ENCODE measurements at places on chromosomes 2 and 18.
A peak's percentile ranks its signal among the peaks of the same experiment; 100 is the strongest.

DNA sequence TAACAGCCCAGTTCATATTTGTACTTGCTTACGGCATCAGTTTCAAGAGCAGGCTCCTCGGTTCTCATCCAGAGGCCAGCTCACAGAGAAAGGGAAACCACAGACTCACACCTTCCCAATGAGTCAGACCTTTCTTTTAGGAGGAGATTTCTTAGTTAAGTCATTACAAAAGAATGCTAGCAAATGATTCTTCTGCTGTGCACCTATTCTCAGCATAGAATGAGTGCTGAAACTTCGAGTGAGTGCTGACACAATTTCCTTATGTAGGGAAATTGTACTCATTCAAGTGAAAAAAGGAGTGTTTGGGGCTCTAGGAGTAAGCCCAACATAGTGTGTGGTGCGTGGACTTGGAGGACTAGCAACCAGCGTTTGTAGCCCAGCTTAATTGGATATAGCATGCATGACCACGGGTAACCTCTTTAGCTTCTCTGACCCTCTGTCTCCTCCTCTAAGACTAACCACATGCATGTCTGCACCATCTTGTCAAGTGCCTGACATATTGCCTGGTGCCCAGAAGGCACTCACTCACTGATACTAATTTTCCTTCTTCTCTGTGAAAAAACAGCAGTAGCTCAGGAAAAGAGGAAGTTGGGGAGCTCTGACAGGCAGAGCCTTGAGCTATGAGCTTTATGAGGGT, 87.0 kb downstream of the ALPK2 start:
- DNase-seq, result no peak

- DNase-seq, result no peak
Observed at GRCh38 chr2:118492335-118492734, 355.1 kb downstream of the EN1 start.

DNA sequence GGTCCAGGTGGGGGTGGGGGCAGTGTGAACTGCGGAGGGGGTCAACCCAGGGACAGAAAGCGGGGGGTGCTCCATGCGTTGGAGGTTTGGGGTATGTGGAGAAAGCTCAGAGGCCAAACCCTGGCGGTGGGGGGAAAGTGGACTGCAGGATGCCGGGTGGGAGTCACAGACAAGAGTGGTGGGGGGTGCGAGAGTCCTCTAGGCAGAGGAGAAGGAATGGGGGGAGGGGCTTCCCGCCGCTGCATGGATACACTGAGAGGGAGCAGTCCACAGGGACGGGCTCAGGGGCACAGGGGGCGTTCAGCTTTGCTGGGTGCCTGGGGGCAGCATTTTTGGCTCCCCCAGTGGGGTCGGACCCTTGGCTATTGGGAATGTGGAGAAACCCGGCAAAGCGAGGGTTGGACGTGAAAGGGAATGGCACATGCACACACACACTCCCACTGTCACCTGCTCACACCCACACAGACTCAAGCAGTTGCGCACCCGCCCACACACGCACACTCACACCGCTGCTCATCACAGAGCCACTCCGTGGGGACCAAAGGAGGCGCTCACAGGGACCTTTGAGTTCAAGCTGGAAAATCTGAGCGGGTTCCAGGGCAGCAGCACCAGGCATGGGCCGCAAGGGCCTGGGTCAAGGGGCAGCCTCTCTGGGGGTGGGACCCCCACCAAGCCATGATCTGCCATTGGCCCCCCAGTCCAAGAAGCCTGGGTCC, 7.7 kb downstream of the GBX2 start:
- no peak for DNase-seq

DNA sequence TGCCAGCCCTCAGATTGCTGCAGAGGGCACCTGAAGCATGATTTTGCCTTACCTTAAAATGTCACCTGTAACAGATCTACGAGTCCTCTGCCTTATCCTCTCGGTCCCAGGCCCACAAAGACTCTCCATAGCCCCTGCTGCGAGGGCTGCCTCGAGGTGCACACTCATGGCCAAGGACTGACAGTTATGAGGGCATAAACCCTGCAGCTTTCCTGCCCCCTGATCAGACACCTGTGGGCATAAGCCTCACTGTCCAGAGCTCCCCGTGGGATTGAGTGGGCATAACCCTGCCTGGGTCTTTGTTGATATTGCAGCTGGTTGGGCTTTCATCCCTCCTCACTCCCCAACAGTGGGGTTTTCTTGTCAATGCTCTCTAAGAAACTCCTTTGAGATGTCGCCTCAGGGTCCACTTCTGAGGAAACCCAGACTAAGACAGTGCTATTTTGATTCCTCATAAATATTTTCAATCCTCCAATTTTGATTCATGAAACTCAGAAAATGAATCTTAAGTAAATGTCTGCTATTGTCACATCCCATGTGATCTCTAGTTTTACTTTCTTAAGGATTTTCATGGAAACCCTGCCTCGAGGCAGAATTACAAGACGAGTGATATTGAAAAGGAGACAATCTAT, 108.5 kb upstream of the NCK2 start:
- DNase-seq, result no peak

DNA sequence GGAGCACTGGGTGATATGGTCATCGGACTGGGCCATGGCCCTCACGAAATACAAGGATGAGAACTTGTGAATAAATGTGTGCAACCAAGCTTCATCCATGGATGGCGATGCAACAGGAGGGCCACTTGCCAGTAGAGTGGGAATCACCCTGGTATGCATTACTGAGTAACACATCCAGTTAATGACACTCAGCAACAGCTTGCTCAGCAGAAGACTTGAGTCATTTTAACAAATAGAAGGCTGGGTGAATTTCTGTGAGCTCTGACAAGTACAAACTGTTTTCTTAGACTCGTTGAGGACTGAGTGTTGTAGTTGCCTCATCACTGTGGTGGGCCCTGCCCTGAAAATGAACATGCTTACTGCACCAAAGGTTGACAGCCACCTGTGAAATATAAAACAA, 221.6 kb downstream of the NCKAP5 start:
- DNase-seq, result no peak

- DNase-seq, result no peak
Observed at GRCh38 chr2:26840937-26841610, 6.9 kb upstream of the DPYSL5 start.

DNA sequence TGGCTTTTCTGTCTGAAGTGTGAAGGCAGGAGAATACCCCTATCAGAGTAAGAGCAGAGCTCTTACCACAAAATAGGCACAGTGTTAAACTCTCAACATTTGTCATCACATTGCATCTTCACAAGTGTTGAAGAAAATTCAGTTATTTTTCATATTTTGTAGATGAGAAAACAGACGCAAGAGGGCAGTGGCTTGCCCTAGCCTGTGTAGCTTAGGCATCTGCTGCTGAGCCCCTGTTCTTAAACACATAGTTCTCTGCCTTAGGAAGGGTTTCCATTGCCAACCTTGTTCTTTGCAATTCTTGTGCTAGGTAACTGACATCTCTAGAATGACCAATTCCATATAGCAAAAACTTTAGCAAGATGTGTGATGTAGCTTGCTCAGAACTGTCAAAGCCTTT, 112.7 kb upstream of the RMDN2 start:
- DNase-seq, result no peak

GRCh38 chr2:223090540-223091235, 38.7 kb downstream of the KCNE4 start:
- DNase-seq, result no peak

DNA sequence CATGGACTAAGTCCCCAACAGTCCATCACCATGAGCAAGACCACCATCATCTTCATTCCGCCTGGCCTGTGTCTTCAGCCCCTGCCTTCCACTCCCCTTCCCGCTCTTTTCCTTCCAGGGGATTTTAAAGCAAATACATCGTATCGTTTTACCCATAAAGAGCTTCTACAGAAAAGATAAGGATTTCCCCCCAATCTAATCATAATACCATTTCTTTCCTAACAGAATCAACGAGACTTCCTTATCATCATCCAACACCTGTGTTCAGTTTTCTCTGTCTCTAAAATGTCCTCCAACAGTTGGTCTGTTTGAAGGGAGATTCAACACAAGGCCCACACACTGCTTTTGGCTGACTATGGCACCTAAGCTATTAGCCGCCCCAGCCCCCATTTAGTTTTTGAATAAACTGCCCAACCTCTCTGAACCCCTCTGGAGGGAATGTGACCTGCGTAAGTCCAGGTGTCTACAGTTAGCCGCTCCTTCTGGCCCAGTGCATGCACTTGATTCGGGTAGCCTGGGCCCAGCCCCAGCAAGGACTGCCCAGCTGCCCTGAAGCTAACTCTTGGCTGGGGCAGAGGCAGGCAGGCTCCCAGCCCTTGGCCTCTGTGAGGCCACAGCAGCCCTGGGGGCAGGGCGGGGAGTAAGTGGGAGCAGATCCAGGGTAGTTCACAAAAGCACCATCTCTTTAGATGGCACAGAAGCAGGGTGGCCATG, 25.3 kb upstream of the SEMA4C start:
- no peak for DNase-seq

- no peak for DNase-seq
Observed at GRCh38 chr2:108787216-108787541, 608 bp downstream of the CCDC138 start.

DNA sequence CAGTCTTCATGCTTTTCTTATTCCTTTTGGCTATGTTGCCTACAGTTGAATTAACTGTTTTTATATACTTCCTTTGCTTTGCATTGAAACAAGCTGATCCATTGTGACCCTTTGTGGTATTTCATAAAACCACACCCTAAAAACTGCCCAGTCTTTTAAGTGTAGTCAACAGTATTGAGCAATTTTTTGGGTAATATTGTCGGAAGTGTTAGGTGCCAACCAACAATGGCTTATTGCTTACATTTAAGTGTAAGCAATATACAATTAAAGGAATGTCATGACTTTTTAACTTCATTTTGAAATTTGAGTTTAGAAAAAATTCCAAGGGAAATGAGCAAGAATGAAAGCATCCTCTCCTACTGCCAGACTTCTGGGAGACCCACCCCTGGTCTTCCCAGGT, 174.1 kb downstream of the NEDD4L start:
- DNase-seq, result no peak

- no peak for DNase-seq
Observed at GRCh38 chr2:78263571-78263970, 741.4 kb upstream of the LRRTM4 start.

DNA sequence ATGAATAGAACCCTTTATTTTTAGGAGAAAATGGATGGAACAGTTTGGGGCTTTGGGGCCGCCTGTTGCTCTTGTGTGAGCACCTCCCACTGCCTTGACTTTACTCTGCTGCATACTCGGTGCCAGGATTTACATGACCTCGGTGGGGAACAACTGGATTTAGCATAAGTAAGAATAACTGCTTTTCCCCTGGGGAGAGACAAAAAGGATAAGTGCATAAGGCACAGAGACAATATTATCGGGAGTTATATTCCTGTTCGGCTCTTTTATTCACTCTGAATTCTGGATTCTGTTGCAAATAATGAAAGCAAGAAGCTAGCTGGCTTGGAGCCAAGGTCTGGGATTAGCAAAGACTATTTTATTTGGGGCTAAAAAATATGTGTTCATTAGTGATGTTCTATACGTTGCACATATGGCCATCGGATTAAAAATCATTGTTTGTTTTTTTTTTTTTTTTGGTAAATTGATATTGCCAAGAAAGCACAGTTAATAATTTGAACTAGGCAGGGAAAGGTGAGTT, 69.8 kb downstream of the CYBRD1 start:
- DNase-seq, result no peak

GRCh38 chr2:73985308-73986084, 786 bp downstream of the TET3 start:
- DNase-seq, result no peak

DNA sequence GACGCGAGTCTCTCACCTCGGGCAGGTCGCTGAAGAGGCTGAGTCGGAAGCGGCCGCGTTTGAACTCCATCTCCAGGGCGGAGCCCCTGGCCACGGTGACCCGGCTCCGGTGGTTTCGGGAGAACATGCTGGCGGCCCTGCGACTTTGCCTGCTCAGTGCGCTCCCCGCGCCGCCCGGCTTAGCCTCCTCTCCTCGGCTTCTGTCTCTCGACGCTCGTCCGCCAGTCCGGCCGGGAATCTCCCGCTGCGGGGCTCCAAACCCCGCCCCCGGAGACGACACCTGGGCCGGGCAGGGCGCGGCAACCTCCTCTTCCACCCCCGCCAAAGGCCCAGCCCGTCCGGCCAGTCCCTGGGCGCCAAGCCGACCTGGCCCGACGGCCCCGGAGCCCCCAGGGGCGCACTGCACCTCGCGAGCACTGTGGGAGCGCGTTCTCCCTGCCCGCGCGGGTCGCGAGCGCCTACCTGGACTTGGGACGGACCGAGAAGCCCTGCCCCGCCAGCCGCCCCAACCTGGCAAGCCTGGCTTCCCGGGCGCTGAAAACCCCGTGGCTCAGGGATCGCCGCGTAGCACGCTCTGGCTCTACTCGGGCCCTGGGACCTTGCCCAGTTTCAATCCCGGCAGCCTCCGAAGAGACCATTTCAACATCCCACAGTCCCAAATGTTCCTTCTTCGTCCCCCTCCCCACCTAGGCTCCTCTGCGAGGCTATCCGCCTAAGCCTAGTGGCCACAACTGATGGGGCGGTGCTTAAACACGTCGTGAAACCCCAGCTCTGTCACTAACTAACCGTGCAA, at the start of gene RTKN:
TSS of gene RTKN (minus strand) at position 248 of the 793 bp plus-strand sequence. CDS start at position 127, 121 bp downstream.
- DNase-seq, result peak; percentile 17

GRCh38 chr18:961644-962355, 57.1 kb downstream of the ADCYAP1 start:
- DNase-seq, result peak; percentile 33

DNA sequence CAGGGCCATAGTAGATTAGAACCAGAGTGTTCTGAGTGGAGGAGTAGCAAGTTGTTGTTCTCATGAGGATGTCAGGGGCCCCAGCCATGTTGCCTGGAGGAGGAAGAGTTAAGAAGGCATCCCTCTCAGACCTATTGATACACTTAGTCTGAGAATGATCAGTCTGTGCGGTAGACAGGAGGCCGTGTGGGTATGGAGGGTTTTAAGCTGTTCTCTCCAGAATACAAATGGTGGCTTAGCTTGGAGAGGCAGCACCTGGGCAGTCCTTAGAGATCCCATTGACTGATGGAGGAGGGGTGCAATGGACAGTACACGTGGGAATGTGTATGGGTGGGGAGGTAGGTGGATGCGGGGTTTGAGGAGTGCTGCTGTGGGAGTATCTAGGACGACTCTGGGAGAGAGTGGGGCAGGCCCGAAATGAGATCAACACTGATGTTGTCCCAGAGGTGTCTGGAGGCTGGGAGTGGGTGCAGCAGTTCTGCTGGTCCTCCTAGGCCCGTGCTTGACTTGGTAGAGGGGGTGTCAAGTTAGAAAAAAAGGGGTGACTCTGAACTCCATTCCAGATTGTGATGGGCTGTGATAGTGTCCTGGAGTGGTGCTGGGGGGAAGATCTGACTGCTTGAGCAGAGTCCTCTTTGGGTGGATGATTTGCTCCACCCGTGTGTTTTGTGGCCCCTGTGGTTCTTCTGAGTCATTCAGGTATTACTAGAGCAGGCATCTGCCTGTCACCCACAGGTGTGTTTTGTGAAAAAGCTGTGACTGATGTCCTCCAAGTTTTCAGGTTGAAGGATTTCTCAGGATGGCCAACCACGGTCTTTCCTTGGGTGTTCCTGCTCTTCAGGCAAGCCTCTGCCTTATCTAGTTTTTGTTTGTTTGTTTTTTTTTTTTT, 44.7 kb downstream of the C2orf42 start:
- DNase-seq, result peak; percentile 57

GRCh38 chr2:23397478-23397877, 12.5 kb downstream of the KLHL29 start:
- no peak for DNase-seq
